Bronchus fibroblast of lung (primary cell): ENCODE measurements at places on chromosomes 2 and 18. TPM values are rescaled to one million over a fixed set of nuclear protein-coding genes. Genes with fewer than 3 reads are reported as not detected.

The RGPD3 gene
- under 0.01 TPM in 1 of 2 replicates, not detected in the other for total RNA-seq

The GCG gene
- not detected in 2 replicates for total RNA-seq

The ELOA2 gene
- total RNA-seq: not detected in 2 replicates

The BIN1 gene
- 38.8 and 40.7 TPM in 2 replicates for total RNA-seq

The ADCY3 gene
- total RNA-seq: 33.0 and 48.3 TPM in 2 replicates

The KCNJ3 gene
- not detected in 2 replicates for total RNA-seq

The PROKR1 gene
- total RNA-seq: not detected in 2 replicates

The MAB21L4 gene
- total RNA-seq: not detected in 2 replicates

The ICA1L gene
- total RNA-seq: 3.1 and 5.5 TPM in 2 replicates

The GPR155 gene
- total RNA-seq: 0.74 and 1.3 TPM in 2 replicates

The FIGN gene
- 0.74 and 2.2 TPM in 2 replicates for total RNA-seq

The C2orf74 gene
- total RNA-seq: 13.5 and 22.5 TPM in 2 replicates

The GKN2 gene
- not detected in 2 replicates for total RNA-seq

The CHRND gene
- total RNA-seq: not detected in 2 replicates

The MC5R gene
- not detected in 2 replicates for total RNA-seq

The TFCP2L1 gene
- under 0.01 TPM in 1 of 2 replicates, not detected in the other for total RNA-seq

The C1QL2 gene
- not detected in 2 replicates for total RNA-seq

The DYNAP gene
- total RNA-seq: not detected in 2 replicates

The CHRNG gene
- not detected in 2 replicates for total RNA-seq

The AQP12A gene
- not detected in 2 replicates for total RNA-seq

The CRYBA2 gene
- not detected in 2 replicates for total RNA-seq

The WDPCP gene
- 1.9 and 2.9 TPM in 2 replicates for total RNA-seq

The REG3G gene
- total RNA-seq: not detected in 2 replicates

The XPO1 gene
- 99.3 and 129 TPM in 2 replicates for total RNA-seq

The CIAO1 gene
- total RNA-seq: 106 and 116 TPM in 2 replicates

The UGT1A4 gene
- total RNA-seq: not detected in 2 replicates

The ERICH2 gene
- total RNA-seq: not detected in 2 replicates

The CFC1 gene
- total RNA-seq: not detected in 2 replicates

The ABCG8 gene
- not detected in 2 replicates for total RNA-seq

The COL3A1 gene
- 583 and 652 TPM in 2 replicates for total RNA-seq

The CD207 gene
- not detected in 2 replicates for total RNA-seq

The ALS2 gene
- total RNA-seq: 14.1 and 15.5 TPM in 2 replicates

The ASXL3 gene
- 0.34 and 0.45 TPM in 2 replicates for total RNA-seq

The LHCGR gene
- not detected in 2 replicates for total RNA-seq

The C2orf76 gene
- total RNA-seq: 10.9 and 11.4 TPM in 2 replicates

The ANKRD30BL gene
- not detected in 2 replicates for total RNA-seq
